Right atrium auricular region (tissue), 2 donors: ENCODE measurements at places on chromosomes 7 and 10. TPM values are rescaled to one million over a fixed set of nuclear protein-coding genes. Genes with fewer than 3 reads are reported as not detected.

DNA sequence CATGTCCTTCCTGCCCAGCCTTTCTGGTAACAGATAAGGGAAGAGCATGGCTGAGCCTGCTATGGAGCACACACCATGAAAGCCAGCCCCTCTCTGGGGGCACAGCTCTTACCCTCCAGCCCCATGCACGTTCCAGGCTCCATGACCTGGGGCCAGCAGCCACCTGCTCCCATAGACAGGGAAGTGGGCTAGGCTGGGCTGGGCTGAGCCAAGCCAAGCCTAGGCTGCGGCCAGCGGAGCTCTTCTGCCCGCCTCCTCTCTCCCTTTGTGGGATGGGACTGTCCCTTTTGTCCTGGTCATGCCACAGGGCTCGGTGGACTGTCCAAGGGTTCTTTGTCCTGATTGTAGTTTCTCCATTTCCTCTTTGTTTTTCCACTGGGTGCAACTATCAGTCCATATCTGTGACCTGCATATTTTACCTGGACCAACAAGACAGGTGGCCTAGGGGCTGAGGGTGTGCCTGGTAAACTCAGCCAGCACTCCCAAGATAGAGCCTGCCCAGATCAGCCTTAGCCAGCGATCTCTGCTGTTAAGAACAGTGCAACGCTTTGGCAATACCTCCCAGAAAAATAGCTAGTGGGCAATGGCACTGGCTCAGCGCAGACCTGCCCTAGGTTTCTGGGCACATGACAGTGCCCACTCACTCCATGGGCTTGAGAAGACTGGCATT is 97.2 kb upstream of the BTBD16 start:
- peaks cover 40% of the 10 kb centered on the region for H3K4me1 ChIP-seq
- DNase-seq, result no peak
- H3K36me3 ChIP-seq, result no peaks in the 10 kb centered on the region
- H3K4me3 ChIP-seq, result no peak overlapping the region
- peak overlapping the region; percentile 82 for H3K27ac ChIP-seq

DNA sequence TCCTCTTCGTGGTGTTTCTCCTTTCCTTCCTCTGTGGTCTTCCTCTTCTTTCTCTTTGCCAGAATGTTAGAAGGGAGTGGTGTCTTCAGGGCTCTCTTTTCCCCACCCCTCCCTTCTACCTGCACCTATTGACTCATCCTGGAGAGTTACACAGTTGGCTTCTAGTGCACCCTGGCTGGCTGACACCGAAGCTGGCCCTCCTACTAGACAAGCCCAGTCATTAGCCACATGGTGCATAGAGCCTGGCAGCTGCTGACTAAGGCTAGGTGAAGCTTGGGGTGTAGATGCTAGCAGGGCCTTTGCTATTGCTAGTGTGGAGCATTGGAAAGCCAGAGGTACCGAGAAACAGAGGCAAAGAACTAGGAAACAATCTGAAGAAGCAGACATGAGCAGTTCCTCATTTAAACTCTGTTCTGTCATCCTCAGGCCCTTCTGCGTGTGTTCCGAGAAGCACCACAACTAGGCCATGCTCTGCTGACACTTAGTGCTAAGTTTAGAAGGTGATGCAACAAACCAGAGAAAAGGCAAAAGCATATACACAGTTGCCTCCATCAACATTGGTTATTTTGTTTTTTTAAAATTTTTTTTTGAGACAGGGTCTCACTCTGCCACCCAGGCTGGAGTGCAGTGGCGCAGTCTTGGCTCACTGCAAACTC is 213.9 kb downstream of the BAMBI start:
- DNase-seq, result no peak
- H3K36me3 ChIP-seq, result no peaks in the 10 kb centered on the region
- H3K4me3 ChIP-seq, result no peak overlapping the region
- no peaks in the 10 kb centered on the region for H3K4me1 ChIP-seq
- H3K27ac ChIP-seq, result peak overlapping the region; percentile 46

- H3K4me1 ChIP-seq, result no peaks in the 10 kb centered on the region
- H3K27me3 ChIP-seq, result no peaks in the 10 kb centered on the region
- no peak overlapping the region for H3K4me3 ChIP-seq
- H3K36me3 ChIP-seq, result no peaks in the 10 kb centered on the region
- DNase-seq, result no peak
- no peak overlapping the region for H3K27ac ChIP-seq
Measured at GRCh38 chr7:106679153-106679931, 18.4 kb upstream of the CCDC71L start.

DNA sequence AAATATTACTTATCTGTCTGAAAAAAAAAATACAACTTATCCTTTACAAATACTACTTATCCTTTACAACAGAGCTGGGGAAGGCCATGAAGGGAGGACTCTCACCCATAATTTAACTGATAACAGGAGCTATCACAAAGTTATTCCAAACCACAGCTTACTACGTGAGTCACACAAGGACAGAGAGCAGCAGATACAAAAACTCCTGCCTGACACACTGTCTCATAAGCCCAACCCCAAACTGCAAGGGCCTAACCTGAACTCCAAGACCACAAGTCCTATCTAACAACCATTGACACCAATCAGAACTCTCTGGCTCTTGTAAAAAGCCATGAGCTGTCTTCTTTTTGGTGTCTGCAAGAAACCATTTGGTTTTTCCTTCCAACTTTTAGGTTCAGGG is 28.5 kb upstream of the CXCL12 start:
- H3K27me3 ChIP-seq, result no peaks in the 10 kb centered on the region
- no peak for DNase-seq
- no peaks in the 10 kb centered on the region for H3K4me1 ChIP-seq
- H3K27ac ChIP-seq, result no peak overlapping the region
- no peaks in the 10 kb centered on the region for H3K36me3 ChIP-seq

DNA sequence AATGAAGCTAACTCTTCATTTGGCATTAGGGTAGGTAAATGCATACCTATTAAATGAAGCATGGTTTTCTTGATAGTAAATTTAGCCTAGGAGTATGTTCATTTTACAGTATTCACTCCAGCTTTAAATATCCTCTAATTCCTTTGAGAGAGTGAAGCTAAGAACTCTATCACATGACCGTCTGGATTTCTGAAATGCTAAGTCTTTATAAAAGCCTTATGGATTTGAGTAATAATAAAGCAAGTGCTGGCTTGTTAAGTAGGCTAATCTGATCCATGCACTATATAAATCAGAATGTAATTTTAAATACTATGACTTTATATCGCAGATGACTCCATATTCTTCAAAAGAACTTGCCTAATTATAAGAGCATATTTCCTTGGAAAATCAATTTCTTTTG is 64.8 kb downstream of the REEP3 start:
- H3K27ac ChIP-seq, result no peak overlapping the region
- DNase-seq, result no peak
- H3K36me3 ChIP-seq, result no peaks in the 10 kb centered on the region
- H3K4me1 ChIP-seq, result no peaks in the 10 kb centered on the region
- H3K4me3 ChIP-seq, result no peak overlapping the region

GRCh38 chr7:118583641-118584040 is 359.1 kb downstream of the ANKRD7 start:
- no peak for DNase-seq
- H3K4me1 ChIP-seq, result no peaks in the 10 kb centered on the region
- H3K27me3 ChIP-seq, result no peaks in the 10 kb centered on the region

DNA sequence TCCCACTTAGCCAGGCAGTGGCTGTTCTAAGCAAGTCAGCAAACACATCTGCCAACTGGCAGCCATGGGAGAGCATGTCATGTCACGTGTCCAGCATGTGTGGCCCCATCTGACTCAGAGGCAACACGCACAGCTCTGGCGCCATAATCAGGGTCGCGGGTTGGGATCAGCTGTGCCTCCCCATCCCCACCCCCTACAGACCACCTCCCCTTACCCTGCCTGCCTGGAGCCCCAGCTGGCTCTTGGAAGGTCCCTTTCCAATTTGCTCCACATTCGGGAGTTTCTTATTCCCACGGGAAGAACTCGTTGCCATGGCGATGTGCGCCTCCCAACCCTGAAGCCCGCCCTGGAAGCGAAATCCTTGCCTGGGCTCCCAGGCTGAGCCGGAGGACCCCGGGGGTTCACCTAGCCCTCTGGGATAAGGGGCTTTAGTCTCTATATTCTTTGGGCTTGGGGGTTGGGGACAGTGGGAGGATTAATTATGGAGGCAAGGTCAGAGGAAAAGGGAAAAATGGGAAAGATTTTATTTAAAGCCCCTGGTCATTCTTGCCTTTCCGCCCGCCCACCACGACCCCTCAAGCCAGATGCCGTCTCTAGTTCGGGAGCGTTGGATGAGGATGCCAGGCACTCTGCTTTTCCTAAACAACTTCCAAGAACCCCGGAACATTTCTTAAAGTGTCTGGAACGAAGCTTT is 283.7 kb downstream of the ZEB1 start:
- peak; percentile 95 for DNase-seq
- H3K27ac ChIP-seq, result peak overlapping the region; percentile 90
- peak overlapping the region; percentile 58 for H3K4me3 ChIP-seq
- H3K27me3 ChIP-seq, result no peaks in the 10 kb centered on the region

- no peak for DNase-seq
- no peak overlapping the region for H3K4me3 ChIP-seq
- H3K36me3 ChIP-seq, result no peaks in the 10 kb centered on the region
Measured at GRCh38 chr7:115232041-115232440, 310.1 kb downstream of the MDFIC start.

DNA sequence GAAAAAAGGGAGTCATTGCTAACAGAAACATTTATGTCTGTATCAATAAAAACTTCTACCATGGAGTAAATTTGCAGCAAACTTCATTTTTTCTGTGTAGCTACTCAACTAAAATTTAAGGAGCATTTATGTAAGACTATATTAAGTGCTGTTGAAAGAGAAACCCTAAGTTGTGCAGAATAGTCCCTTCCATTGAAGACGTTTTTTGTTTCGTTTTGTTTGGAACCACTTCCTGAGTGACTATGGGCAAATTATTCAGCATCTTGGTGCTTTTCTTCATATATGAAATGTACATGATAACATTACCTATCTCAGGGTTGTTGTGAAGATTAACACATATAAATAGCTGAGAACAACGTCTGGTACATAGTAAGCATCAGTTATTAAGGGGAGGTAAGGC is 24.3 kb downstream of the SEM1 start:
- peaks cover 9% of the 10 kb centered on the region for H3K4me1 ChIP-seq
- DNase-seq, result no peak
- no peak overlapping the region for H3K4me3 ChIP-seq

- no peaks in the 10 kb centered on the region for H3K27me3 ChIP-seq
- no peaks in the 10 kb centered on the region for H3K4me1 ChIP-seq
- H3K4me3 ChIP-seq, result no peak overlapping the region
- no peak for DNase-seq
- no peak overlapping the region for H3K27ac ChIP-seq
- H3K36me3 ChIP-seq, result no peaks in the 10 kb centered on the region
Measured at GRCh38 chr7:130831817-130832481, 97.9 kb upstream of the KLF14 start.

GRCh38 chr7:68180761-68181160 is 1184.1 kb downstream of the TYW1 start:
- H3K27ac ChIP-seq, result no peak overlapping the region
- DNase-seq, result no peak
- H3K4me1 ChIP-seq, result no peaks in the 10 kb centered on the region
- no peaks in the 10 kb centered on the region for H3K36me3 ChIP-seq

- no peak overlapping the region for H3K27ac ChIP-seq
- H3K27me3 ChIP-seq, result no peaks in the 10 kb centered on the region
- no peak for DNase-seq
- no peak overlapping the region for H3K4me3 ChIP-seq
- no peaks in the 10 kb centered on the region for H3K4me1 ChIP-seq
- H3K36me3 ChIP-seq, result no peaks in the 10 kb centered on the region
Measured at GRCh38 chr7:82722946-82723345, 279.4 kb upstream of the CACNA2D1 start.

DNA sequence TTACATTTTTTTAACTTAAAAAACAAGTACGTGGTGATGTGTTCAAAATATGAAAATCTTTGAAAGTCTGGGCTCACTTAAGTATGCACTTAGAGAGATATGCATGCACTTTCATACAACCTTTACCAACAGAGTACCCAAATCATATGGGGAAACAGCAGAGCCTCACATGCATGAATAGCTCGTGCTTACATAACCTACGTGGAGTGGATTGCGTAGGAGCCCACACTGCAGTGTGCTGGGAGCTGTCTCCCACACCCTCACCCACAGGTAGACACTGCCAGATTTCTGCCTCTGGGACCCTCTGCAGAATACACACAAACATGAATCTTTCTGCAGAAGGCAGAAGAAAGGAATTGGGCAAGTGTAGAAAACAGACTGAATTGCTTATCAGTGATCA is 581 bp downstream of the CLCN1 start:
- peak; percentile 28 for DNase-seq
- H3K4me1 ChIP-seq, result no peaks in the 10 kb centered on the region
- H3K36me3 ChIP-seq, result no peaks in the 10 kb centered on the region
- no peak overlapping the region for H3K4me3 ChIP-seq

DNA sequence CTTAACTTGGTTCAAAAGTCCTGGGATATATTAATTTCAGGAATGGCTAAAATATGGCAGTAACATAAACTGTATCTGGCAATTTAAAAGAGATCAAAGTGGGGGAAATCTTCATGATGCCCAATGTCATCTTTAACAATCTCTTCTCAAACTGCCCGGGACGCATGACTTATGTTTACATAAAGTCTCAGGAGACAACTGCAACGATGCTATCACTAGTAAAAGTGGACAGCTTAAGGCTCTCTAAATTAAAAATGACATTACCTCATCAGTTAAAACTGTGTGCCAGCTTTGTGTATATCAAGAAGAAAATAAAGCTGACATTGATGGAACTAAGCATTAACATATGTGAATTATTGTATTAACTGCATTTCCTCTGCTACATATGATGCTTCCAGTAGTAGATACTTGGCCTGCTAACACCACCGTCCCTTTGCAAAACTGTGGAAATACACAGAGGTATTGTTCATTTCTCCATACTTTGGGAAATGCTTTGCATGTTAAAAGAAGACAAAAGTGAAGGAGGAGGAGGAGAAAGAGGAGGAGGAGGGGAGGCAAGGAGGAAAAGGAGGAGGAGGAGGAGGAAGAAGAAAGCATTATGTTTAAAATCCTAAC is 62.4 kb downstream of the NRP1 start:
- no peaks in the 10 kb centered on the region for H3K27me3 ChIP-seq
- DNase-seq, result no peak
- peak overlapping the region; percentile 93 for H3K27ac ChIP-seq
- no peak overlapping the region for H3K4me3 ChIP-seq
- H3K36me3 ChIP-seq, result peaks cover 31% of the 10 kb centered on the region

Gene KAZALD1
- total RNA-seq, result 7.5 TPM

Gene EFCAB10
- total RNA-seq, result not detected

Gene ELMO1
- 45.1 TPM for total RNA-seq

Gene MYO1G
- 2.2 TPM for total RNA-seq

Gene SNCG
- 33.8 TPM for total RNA-seq

Gene ACSM6
- total RNA-seq, result not detected

Gene TMEM225B
- not detected for total RNA-seq

Gene SAMD9
- total RNA-seq, result 2.3 TPM

Gene PARG
- total RNA-seq, result 16.0 TPM

Gene ATOH7
- total RNA-seq, result not detected

Gene UCMA
- total RNA-seq, result not detected

Gene LEP
- 2.2 TPM for total RNA-seq

Gene RAPGEF5
- total RNA-seq, result 32.5 TPM

Gene IGFBP1
- 1.6 TPM for total RNA-seq

Gene DOCK1
- 16.8 TPM for total RNA-seq

Gene NPTX2
- 3.8 TPM for total RNA-seq
